ENCODE measurements at places on chromosomes 2 and 18.

DNA sequence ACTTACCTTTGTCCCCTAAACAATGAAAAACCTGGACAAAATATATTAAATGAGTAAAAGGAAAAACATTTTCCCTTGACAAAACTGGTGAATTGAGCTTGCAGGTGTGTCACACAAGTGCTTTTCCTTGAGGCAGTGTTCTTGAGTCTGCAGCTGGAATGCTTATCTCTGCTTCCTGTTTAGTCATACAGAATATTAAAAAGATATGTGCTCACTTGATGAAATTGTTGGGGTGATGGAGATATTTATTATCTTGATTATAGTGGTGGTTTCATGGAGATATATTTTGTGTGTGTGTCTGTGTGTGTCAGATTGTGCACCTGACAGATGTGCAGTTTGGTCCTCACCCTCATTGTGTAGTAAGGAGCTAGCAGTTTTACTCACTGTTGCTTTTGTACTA lies 3.3 kb downstream of the TAF1B start:
- no peak for DNase-seq

DNA sequence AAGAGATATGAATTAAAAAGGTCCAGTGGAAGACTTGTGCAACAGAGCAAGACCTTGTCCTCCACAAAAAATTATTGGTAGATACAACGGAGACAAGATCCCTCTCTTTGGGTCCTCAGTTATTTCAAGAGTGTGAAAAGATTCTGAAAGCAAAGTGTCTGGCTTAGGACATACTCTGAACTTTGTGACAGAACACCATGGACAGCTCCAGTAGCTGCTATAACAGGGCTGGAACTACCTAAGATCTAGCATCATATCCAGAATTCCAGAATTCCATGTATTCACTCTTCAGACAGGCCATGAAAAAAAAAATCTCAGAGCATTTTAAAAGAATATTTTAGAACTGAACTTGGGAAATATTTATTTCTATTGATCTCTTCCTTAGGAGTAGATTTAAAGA lies 74.8 kb upstream of the ZBTB14 start:
- no peak for DNase-seq

GRCh38 chr18:27964811-27965210 lies 212.1 kb downstream of the CDH2 start:
- no peak for DNase-seq

DNA sequence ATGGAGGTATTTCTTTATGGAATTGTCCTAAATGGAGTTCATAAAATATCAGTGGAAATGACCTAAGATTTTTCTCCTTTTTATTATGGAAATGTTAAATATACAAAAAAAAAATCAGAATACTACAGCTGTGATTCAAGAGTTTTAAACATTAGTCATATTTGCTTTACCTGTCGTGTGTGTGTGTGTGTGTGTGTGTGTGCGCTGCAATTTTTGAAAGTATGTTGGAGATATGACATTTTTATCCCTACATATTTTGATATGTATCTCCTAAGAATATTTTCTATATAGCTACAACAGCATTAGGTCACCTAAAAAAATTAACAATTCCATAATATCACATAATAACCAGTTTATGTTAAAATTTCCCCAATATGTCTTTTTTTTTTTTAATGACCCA lies 85.5 kb downstream of the FAM117B start:
- no peak for DNase-seq

Data from suprapubic skin (tissue), 4 donors.